ENCODE measurements at places on chromosomes 6 and 20.
A peak's percentile ranks its signal among the peaks of the same experiment; 100 is the strongest.

- no peak for DNase-seq
Observed at GRCh38 chr6:42790549-42791181, 8.8 kb downstream of the BICRAL start.

DNA sequence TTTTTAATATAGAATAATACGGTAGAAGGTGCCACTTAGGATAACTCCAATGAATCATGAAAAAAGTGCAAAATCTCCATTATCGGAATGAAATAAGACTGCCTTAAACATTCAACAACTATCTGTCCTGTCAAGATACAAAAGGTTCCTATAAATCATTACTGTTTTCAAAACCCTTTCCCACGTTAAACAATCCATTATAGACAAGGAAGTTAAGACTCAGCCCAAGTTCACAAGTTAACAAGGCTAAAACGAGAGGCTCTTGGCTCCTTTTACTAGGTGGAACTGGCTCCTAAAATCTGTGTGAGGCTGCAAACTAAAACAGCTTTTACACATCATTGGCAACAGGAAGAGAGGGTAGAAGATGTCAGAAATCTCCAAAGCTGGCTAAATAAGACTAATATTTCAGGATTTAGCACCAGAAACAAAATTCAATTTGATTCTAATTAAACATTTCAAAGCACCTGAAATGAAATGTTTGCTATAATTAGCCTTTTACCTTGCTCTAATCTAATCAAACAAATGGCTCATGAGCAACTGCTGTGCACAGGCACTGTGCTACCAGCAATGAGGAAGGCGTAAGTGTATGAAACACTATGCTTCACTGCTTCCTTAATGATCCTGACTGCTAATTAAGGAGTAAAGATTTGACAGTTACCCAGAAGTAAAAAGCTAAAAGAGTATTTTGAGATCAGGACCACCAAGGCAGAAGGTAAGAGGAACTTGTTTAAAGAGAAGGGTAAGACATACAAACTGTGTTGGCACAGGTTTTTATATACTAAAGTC lies 109.7 kb downstream of the DST start:
- DNase-seq = no peak

- DNase-seq = no peak
Observed at GRCh38 chr6:130697271-130697994, 129.8 kb upstream of the SMLR1 start.

DNA sequence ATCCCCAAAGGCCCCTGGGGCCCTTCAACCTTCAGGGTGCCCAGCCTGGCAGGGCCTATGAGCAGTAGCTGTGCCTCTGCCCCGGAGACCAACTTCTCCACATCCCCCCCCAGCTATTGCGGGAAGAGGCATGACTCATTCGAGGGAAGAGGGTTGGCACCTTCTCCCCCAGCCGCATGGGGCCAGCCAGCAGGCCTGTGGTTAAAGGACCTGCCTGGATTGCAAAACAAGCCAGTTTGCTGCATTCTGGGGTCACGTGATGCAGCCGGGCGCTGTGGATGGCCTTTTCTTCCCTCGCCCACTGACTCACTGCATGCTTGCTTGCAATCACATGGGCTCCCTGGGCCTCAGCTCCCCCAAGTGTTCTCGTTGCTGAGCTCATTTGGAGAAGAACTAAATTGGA lies 182.5 kb downstream of the MAFB start:
- DNase-seq = peak; percentile 94

DNA sequence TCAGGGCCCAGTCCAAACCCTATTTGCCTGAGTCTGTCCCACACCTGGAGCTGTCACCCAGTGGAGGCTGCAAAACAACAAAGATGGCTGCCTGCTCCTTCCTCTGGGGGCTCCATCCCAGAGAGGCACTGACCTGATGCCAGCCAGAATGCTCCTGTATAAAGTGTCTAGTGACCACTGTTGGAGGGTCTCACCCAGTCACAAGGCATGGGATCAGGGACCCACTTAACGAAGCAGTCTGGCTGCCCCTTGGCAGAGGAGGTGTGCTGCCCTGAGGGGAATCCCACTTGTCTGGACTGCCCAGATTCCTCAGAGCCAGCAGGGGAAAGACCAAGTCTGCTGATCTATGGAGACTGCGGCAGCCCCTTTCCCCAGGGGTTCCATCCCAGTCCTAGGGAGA lies 241.6 kb downstream of the CDH26 start:
- no peak for DNase-seq

GRCh38 chr6:99099243-99099642 lies 151.5 kb upstream of the FBXL4 start:
- DNase-seq = no peak

DNA sequence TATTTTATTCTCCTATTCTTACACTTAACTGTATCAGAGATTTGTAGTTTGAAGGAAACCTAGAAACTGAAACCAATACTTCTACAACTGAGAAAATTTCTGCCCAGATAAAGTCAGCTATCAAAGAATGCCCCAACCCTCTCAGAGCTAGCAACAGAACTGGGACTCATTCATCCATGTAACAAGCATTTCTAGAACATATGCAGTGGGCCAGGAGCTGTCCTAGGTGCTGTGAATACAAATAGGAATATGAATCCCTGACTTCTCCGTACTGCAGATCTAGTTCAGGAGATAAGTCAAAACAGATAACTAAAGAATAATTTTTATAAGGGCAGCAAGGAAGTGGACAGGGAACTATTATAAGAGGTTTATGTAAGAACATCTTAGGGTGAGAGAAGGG lies 654.1 kb upstream of the NOX3 start:
- no peak for DNase-seq

DNA sequence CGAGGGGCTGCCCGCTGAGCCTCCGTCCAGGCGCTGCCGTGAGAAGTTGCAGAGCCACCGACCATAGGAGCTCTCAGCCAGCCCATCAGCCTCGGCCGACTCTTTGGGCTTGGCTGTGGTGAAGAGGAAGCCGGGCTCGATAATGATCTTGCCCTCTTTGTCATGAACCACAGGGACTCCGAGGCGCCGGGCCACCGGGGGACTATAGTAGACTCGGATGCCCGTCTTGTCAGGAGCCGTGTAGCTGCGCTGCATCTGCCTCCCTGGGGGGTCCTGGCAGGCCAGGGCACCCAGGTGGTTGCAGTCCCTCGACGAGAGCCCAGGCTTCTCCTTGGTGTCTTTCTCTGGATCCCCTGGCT lies 20.5 kb upstream of the DSN1 start:
- DNase-seq = no peak

GRCh38 chr6:46199387-46199786 lies 28.6 kb upstream of the ENPP5 start:
- DNase-seq = no peak

GRCh38 chr20:542777-543368 lies 717 bp downstream of the CSNK2A1 start:
- DNase-seq = no peak

DNA sequence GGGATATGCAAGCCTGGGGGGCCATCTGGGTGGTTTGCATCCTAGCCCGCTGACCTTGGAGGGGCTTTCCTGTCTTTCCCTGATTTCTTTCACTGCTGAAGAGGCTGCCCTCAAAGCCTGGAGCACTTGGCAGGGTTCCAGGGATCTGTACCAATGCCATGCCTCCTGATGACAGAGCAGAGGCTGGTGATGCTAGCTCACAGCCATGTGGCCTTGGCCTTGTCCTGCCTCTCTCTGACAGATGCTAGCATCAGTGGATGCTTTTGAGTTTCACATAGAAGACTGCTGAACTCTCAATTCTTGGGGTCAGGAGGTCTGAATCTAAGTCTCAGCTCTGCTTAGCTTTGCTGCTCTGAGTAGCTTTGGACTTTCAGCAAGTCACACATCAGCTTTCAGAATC lies 21.9 kb upstream of the RREB1 start:
- DNase-seq = no peak

DNA sequence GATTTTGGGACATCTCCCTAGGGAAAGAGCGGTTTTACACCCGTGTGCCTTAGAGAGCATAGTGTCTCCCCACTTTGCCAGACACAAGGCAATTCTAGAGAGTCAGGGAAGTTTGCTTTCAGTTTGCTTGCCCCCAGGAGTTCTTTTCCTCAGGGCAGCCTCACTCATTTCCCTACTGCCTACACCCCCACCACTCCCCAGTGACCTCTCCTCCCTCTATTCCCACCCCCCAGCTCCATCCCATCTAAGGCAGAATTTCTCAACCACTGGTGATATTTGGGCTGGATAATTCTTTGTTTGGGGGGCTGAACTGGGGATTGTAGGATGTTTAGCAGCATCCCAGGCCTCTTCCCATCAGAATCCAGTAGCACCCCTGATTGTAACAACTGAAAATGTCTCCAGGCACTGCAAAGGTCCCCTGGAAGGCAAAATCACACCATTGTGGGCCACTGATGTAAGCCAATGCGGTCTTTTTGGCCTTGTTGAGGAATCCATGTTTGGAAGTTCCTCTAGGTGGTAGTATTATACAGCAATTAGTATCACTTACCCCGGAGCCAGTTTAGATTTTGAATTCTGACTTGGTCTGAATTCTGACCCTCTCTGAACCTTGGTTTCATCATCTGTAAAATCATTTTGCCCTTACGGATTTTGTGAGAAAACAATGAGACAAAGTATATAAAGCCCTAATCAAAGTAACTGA lies 1.3 kb downstream of the EPPIN start:
- no peak for DNase-seq

DNA sequence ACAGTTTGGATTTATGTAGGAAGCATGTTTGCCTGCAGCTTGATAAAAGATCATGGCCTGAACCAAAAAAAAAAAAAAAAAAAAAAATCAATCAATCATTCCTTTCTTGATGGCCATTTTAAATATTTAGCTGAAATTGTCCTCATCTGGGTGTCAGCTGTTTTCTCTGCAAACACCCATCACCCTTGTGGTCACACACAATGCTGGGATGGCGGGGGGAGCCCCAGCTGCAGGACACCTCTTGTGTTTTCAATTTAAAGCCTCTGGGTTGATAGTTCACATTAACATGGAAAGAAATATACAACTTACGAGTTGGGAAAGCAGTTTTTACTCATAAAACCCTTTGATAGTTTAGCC lies 160.4 kb downstream of the ZFP64 start:
- no peak for DNase-seq

DNA sequence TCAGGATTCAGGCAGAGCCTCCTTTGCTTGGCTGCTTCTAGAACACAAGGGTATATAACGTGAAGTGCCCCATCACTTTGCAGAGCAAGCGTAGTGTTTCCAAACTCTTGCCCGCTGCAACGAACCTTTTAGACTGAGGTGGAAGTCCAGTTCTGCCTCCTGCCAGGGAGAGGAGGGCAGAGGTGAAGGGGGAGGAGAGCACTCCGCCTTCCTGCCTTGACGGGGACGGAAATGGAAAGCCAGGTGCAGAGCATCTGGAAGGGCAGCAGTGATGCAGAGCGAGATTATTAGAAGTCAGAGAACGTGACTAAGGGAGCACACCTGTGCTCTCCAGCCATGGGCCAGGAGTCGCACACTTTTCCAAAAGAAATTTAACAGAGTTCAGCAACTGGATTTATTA lies 63.4 kb downstream of the RREB1 start:
- no peak for DNase-seq

DNA sequence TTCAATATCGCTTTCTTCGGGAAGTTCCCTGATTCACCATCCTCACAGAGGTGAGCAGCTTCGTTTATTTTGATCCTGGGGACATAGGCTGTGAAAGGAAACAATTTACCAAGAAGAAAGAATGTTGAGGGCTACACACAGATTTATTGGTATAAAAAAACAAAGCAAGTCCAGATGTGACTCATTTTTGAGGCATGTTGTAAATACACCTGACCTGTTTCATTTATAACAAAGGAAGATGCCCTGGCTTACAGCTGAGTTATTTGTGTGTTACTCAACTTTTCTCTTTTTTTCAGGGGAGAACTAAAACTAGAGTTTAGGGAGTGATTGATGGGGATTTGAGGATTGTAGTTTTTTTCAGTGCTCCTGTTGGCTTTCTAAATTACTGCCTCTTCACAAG lies 489.5 kb downstream of the CBLN4 start:
- no peak for DNase-seq

DNA sequence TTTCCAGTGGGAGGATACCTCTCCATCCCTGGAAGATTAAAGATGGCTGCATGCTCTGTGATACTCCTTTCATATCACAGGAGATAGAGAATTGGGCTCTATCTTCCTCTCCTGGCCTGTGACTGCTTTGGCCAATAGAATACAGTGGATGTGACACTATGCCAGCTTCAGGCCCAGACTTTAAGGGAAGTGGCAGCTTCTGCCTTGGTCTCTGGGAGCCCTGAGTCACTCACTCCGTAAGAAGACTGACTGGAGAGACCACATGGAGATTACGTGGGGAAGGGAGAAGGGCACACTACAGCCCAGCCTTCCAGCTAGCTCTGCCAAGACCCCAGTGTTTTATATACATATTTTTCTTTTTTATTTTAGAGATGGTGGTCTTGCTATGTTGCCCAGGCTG lies 10.4 kb upstream of the MMP9 start:
- no peak for DNase-seq

- DNase-seq = no peak
Observed at GRCh38 chr6:88177961-88178464, 11.9 kb upstream of the CNR1 start.

GRCh38 chr6:22756365-22756764 lies 187.0 kb downstream of the HDGFL1 start:
- DNase-seq = peak; percentile 85

DNA sequence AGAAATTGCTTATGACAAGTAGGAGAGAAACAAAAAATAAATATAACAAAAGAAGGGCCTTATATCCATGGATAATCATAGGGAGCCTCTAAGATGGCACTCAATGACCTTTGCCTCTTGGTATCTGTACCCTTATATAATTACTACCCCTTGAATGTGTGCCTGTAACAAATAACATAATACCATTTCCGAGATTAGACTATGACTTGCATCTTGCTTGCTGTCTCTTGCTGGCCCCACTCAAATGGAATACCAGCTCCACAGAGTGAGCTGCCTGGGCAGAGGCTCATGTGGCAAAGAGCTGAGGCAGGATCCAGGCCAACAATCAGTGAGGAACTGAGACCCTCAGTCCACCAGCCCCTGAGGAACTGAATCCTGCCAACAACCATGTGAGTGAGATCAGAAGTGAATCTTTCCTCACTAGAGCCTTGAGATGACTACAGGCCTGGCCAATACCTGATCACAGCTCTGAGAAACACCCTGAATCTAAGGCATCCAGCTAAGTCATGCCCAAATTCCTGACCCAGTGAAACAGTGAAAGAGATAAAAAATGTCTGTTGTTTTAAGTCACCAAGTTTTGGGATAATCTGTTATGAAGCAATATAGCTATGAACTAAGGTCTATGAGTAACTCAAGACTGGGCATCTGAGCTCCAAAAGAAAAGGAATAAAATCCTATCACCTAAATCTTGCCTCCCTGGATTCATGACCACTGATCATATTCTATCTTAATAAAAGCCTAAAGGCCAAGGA lies 5.5 kb downstream of the KATNA1 start:
- no peak for DNase-seq

DNA sequence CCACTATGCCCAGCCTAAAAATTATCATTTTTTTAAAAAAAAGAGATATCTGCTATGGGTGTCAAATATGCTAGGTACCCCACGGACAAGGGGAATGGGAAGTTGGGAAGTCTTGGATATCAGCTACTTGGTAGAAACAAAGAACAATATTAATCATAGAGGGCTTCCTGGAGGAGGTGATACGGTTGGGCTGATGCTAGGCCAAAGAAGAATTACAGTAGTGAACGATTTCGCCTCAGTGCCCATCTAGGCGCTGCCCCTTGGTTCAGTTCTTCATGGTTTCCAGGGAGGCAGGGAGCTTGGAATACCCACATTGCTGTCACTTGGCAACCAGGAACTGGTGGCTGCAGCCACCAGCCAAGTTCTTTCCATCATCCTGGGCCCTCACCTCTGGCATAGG lies 5.5 kb upstream of the PSMF1 start:
- no peak for DNase-seq

Measured in epithelial cell of prostate (primary cell).